ENCODE measurements at places on chromosomes 11 and 22.

DNA sequence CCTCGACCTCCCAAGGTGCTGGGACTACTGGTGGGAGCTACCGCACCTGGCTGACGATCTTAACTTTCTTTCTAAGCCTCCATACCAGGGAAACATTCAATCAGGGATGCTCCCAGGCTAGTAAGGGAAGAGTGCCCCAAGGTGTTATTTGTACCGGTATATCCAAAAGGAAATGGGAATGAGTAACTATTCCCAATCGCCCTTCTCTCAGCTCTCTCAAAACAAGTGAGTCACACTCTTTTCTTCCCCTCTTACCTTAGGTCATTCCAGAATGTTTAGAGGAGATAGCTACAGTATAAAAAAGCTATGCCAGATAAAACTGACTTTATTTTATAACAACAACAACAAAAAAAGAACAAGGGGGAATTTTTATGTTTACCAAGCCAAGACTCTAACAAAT lies 13.7 kb downstream of the DCDC1 start:
- no peak for DNase-seq

GRCh38 chr22:39384750-39385480 lies 14.7 kb upstream of the TAB1 start:
- no peak for DNase-seq

GRCh38 chr11:48150213-48150612 lies 66.4 kb upstream of the OR4B1 start:
- DNase-seq = no peak

DNA sequence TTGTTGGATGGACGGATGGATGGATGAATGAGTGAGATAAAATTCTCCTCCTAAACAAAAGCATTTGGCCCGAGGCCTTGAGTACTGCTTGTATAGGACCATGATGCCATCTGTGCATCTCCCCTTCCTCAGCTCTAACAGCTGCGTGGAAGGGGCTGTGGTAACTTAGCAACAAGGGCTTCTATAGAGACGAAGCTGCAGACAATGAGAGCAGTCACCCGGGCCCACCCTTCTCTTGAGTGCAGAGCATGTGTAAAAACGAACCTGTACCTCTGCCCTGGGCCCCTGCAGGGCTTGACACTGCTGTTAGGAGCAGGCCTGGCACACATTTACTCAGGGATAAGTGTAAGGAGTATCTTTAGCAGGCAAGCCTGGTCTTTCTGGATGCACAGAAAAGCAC lies 391.5 kb downstream of the CADM1 start:
- no peak for DNase-seq

- DNase-seq = no peak
Measured at GRCh38 chr22:20498913-20499312, 3.3 kb upstream of the KLHL22 start.

GRCh38 chr11:69131121-69131566 lies 24.6 kb upstream of the SMIM38 start:
- DNase-seq = no peak

DNA sequence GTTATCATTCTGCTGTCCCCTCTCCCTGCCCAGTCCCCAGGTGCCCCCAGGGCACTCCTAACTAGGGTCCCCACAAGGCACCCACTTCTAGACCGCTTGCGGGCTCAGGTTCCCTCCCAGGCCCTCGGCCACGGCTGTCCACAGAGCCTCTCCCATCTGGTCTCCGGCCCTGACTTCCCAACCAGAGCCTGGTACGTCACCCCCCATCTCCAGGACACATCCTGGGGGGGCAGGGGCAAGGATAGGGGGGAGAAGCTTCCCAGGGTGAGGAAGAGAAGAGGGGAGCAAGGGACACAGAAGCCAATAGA lies 457 bp downstream of the SSTR3 start:
- DNase-seq = no peak

DNA sequence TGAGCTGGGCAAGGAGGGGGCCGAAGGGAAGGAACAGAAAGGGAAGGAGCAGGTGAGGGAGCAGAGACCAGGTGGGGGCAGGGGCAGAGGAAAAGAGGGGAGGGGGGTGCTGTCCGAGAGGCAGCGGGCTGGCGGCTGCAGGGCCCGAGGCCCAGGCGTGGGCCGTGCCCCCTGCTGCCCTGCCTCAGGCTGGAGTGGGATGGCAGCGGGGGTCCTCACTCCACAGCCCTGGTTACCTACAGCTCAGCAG lies 2.3 kb downstream of the IGF2 start:
- DNase-seq = no peak

DNA sequence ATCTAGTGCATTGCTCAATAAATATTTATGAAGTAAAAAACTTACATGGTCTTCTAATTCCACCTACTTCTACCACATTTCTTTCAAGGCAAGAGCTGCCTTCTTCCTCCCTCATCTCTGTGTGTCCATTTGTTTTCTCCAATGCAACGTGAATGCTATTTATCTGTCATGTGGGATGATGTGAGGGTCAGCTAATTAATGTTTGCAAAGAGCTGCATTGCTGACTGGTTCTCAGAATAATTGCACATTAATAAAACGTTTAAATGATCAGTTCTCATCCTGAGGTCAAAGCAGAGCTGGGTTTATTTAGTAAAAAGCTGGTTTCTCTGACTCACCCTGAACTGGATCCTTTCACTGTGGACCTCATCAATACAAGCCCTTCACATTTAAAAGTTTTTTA lies 8.7 kb downstream of the TENM4 start:
- DNase-seq = no peak

DNA sequence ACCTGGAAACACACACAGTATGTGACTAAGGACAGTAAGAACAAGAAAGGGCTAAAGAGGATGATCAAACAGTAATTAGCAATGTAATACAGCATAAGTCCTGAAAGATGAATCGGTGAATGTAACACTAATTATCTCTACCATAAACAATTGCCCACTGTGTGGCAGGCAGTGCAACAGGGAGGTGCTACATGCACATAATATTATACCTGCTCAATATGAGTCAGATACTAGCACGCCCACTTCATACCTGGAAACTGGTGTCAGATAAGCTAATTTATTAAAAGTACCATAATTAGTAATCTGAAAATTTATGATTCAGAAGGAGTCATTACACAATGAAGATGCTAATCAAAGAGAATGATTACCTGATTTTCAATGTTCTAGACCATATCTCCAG lies 14.9 kb downstream of the CASP12 start:
- DNase-seq = no peak

DNA sequence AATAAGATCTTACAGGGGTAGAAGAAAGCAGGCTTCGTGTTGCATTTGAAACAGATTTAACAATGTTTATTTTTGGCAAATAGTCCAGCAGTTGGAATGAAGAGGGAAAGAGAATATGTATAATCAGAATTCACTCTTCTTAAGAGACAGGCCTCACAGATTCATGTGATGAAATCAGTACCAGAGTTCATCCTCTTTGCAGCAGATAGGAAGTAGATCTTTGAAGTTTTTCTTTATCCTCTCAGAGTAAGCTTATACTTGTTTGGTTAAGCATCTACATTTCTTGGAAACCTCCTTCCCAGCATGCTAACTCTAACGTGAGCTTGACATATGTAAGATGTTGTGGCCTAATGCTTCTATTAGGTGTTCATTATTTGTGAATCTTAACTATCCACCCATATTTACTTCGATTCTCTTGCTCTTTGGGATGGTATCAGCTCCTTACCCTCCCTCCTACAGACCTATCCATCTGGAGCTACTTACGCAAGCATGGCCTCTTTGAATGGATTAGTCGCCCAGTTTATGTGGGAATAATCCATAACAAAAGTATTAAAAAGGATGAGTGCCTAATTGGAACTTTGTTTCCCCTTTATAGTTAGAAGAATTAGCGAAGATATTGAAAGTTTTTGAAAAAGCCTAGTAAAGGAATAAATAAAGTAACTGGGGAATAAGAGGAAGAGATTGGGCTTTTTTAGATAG lies 80.1 kb downstream of the PRMT3 start:
- DNase-seq = no peak

DNA sequence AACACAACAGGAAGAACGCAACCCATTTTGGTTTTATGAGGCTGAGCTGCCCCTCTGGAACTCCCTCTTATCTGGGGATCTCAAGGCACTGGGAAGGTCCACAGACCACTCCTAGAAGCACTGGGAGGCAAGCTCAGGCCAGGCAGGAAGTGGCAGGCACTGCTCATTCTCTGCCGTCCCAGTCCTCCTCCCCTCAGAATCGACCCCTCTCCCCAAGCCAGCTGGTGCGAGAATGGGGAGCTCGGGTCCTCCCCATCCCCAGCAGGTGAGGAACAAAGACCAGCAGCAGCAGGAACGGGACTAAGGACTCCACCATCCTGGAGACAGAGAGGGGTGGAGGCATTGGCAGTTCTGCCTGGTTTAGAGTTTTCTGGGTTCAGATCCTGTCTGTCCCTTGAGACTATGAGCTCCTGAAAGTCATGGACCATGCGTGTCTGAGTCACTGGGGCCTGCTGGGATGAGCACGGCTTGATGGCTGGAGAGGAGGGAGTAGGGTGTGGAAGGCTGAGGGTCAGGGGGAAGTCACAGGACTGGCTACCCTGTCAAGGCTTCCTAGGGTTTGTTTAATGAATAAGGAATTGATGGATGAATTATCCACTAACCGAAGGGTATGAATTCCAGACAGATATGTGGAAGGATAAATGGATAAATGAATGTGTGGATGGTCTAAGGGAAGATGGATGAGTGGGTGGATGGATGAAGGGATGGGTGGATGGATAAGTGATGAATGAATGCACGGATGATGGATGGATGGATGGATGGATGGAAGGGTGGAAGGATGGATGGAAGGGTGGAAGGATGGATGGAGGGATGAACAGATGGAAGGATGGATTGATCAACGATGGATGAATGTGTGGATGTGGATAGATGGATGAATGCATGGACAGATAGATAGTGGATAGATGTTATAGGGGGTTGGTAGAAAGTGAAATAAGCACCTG lies 6.4 kb downstream of the MYEOV start:
- no peak for DNase-seq

All from stimulated activated CD4-positive, alpha-beta T cell treated with anti-CD3 and anti-CD28 coated beads, Interleukin-1b, Interleukin-23, amount 100 ng/mL, for 1 hour (primary cell).